ENCODE measurements at places on chromosomes 2 and 18. TPM values are rescaled to one million over a fixed set of nuclear protein-coding genes. Genes with fewer than 3 reads are reported as not detected.

CPO gene
- not detected for total RNA-seq

PLCD4 gene
- total RNA-seq: 1.4 TPM

EPHA4 gene
- 2.2 TPM for total RNA-seq

SPATA3 gene
- total RNA-seq: not detected

VSNL1 gene
- not detected for total RNA-seq

CAPN14 gene
- total RNA-seq: under 0.01 TPM

DNA sequence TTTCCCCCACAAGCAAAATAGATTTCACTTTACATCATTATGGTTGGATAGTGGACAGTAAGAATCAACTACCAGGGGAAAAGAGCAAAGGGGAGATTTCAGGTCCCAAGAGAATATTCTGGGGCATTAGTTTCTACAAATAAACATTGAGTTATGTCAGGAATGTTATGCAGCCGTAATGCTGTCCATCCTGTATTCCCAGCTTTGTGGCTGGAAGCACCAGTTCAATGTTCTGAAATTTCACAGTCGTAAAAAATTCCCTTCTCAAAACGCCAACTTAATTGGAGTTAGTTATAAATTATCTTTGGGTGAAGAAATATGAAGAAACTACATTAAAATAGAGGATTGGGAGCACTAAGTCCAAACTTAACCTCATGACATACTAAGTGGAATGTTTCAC is 141.5 kb upstream of the FIGN start:
- DNase-seq: no peak

DNA sequence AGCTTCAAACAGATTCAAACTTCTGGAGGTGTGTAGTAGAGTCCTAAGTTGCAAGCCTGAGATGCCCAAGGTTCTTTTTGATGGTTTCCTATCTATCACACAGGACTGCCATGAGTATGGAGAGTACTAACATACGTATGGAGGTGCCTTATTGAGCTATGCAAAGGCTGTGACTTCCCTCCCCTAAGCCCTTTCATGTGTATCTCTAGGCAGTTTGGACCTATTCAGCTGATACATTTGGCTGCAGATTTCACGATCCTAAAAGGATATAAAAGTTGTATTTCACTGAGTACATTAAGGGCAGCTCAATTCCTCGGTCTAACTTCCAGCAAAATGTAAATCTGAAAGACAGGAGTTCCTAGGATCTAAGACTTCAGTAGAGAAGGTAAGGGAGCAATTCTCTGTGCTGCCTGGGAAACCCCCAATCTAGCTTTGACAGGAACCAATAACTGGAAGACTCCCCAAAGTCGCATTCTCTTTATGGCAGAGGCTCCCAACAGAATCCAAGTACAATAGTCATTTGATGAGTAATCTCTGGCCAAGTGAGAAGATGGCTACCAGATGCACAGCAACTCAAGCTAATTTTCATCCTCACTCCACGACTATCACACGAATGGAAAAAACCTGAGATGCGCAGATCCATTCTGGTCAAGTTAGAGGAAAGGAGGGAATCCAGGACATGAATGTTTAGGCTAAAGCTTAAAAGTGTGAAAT is 83.8 kb downstream of the ATL2 start:
- no peak for DNase-seq

DNA sequence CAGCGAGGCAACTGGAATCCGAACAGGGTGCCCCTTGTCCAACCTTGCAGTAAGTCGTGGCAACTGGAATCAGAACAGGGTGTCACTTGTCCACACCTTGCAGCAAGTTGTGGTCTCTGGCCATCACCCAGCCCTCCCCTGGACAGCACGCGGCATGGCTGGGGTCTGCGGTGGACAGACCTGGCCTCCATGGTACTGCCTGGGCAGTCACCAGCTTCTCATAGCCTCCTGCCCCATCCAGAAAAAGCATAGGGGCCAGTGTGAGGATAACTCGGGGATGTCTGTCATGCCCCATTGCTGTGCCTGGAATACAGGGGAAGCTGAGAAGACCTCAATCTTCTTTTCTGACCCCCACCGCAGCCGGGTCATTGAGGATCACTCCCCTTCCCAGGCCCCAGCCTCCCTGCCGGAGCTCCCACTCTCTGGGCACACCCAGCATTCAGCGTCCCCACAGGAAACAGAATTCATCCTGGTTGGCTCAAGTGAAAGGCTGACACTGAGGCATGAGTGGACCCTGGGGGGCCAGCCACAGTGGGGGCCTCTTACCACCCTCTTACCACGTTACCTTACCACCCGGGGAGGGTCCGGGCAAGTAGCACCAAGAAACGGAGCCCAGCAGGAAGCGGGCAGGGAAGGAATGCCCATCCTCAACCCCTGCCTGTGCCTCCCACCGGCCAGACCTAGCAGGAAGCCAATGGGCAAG is 68.0 kb upstream of the RAB6C start:
- DNase-seq: no peak

GRCh38 chr18:78271790-78272189 is 707.8 kb upstream of the SALL3 start:
- no peak for DNase-seq

- no peak for DNase-seq
Measured at GRCh38 chr2:111194835-111195621, 74.3 kb downstream of the BCL2L11 start.

DNA sequence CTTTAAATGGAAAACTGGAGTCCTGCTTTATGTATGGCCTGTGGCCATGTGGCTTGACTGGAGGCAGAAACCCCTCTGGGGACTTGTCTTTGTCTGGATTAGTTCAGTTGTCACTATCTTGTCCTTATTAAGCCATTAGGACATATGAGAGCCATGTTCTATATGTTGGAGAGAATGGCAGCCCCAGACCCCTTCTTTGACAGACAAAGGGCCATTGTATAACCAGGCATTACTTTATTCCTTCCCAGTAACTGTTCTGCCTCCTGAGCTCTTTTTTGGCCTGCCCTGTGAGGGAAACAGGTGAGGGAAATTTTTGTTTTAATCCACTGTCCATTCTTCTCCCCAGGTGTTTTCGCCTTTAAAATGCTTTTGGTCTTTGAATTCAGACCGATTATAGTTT is 43.3 kb downstream of the FSHR start:
- DNase-seq: no peak

- DNase-seq: no peak
Measured at GRCh38 chr18:62531931-62532330, 9.1 kb downstream of the ZCCHC2 start.

DNA sequence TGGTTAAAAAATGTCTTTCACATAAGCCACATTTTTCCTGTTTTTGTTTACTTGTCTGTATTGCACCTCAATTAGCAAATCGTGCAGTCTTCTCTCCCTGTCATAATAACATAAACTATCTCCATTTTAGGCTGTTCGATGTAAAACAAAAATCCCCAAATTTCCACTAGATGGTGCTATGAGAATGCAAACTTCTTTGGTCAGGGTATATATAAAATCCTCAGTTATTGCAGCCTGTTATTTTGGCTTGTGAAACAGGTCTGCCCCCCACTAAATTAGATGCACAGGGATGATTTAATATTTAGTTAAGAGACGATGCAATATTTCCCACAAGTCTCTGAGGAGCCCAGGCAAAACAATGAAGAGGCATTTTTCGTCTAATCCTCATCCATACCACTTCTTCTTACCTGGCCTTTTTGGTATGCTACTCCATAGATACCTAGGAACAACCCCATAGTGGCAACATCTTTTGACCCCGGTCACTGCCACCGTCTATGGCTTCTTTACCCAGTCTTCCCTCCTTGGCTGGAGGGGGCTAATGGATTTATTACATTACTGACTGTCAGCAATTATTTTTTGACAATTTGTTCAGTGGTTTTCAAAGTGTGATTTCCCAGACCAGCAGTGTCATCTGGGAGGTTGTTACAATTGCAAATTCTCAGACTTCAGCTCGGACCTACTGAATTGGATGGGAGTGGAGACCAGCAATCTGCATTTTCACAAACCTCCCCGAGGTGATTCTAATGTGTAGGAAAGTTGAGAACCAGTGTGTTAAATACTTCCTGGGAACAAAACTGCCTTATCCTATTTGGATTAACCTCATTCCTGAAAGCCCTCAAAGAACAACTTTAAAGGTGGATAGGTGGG is 117.4 kb upstream of the CWC22 start:
- DNase-seq: peak; percentile 53

DNA sequence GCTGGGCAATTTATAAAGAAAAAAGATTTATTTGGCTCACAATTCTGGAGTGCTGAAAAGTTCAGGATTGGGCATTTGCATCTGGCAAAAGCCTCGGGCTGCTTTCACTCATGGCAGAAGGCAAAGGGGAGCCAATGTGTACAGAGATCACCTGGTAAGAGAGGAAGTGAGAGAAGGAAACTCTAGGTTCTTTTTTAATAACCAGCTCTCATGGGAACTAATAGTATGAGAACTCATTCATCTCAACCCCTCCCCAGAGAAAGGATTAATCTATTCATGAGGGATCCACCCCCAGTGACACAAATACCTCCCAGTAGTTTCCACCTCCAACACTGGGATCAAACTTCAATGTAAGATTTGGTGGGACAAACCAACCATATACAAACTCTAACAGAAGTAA is 129.0 kb downstream of the EVA1A start:
- DNase-seq: no peak

GRCh38 chr2:236908439-236909192 is 177.1 kb upstream of the COPS8 start:
- no peak for DNase-seq

DNA sequence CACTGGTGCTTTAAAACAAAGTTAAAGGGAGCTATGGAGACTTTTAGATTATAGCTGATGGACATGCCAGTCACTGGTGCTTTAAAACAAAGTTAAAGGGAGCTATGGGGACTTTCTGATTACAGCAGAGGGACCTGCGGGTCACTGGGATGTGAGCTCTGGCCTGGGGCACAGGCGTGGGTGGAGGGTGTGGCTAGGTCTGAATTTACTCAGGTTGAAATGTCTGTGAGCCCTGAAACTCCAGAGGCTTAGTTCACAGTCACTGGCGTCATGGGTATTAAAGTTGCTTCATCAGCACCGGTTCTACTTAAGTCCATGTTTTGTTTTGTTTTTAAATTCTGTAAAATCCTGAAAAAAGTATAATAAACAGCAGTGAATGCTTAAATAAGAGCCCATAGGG is 49.0 kb upstream of the TMEM18 start:
- DNase-seq: no peak

DNA sequence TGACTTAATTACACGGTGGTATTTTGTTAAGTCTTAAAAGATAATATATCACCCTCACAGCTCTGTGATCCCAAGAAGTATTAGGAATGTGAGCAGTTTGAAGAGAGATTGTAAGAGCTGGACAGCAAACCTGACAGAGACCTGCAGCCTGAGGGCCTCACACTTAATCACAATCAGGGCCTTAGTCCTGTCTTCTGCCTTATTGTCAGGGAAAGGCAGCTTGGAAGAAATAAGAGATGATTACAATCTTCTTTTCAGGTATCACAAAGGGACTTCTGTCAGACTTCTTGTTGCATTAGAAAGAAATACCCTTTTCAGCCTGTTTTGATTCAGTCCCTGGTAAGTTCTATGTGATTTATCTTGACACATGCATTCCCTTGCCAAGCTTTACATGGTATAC is 1433.8 kb upstream of the SLC39A10 start:
- DNase-seq: no peak

- no peak for DNase-seq
Measured at GRCh38 chr2:212416086-212416485, 122.5 kb downstream of the ERBB4 start.

- DNase-seq: no peak
Measured at GRCh38 chr2:210586381-210586780, 30.0 kb downstream of the CPS1 start.

- no peak for DNase-seq
Measured at GRCh38 chr2:3037196-3038194, 340.1 kb downstream of the EIPR1 start.

DNA sequence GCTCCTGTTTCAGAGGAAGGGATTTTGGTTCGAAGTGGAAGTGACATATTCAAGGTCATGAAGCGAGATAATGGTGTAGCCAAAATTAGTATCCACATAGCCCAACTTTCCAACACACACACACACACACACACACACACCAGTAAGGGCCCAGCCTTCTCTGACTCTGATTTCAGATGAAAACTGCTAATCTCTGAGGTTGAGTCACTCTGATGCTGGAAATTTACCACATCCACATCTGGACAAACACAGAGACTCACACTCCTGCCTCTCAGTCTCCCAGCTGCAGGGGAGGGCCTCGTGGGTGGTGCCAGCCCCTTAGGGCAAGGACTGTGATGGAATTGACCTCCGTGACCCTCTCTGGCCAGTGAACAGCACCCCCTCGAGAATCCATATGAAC is 29.0 kb upstream of the SLC35F6 start:
- DNase-seq: no peak

GRCh38 chr2:96144481-96145035 is 682 bp downstream of the DUSP2 start:
- no peak for DNase-seq

DNA sequence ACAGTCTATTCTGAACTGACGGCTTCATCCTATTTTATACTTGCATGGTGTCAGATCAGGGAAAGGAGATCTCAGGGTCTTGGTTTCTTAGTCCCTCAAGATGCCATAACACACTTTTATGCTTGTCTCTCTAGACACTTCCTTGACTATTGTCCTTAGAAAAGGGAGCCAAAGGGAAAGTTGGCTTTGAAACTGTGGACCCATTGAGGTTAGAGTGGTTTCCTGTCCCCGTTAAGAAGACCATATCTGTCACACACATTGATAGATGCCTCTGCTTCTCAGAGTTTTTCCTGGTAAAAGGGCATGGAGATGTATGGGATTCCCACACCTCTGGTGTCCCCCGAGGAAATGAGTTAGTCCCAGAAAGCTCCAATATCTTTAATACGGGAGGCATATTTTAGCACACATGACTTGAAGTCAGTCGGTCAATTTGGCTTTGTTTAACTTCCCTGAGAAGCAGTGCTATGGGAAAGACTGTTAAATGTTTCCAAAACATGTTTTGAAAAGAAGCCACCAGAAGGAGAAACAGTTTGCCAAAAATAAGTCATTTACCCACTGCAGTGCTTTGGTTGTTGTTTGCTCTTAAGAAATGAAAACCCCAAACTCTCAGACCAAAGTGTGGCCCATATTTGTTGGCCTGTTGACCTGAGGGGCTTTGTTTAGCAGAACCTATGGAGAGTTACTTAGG is 133.4 kb upstream of the CXCR4 start:
- no peak for DNase-seq

- peak; percentile 23 for DNase-seq
Measured at GRCh38 chr2:110678457-110679336, 834 bp upstream of the BUB1 start.

DNA sequence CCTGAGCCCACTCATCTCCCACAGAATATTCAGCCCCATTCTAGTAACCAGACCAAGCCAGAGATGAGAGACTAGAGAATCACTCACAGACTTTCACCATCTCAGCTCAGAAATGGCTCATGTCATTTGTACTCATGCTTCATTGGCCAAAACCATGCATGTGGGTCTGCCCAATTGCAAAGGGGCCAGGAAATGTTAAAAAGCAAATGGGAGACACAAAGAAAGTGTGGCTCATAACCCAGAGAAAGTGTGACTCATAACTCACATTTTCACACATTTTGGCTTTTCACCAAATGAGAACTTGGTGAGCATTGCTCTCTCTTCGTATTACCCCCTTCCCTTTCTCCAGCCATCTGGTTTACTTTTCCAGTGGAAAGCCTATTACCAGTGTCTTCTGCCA is 66.2 kb downstream of the MDH1 start:
- no peak for DNase-seq

GRCh38 chr2:167825664-167826063 is 421.7 kb downstream of the STK39 start:
- DNase-seq: no peak

- DNase-seq: no peak
Measured at GRCh38 chr2:156147594-156148330, 184.8 kb downstream of the NR4A2 start.

- DNase-seq: no peak
Measured at GRCh38 chr2:190418727-190419126, 10.6 kb downstream of the MFSD6 start.
